ENCODE measurements at places on chromosomes 1 and 21. TPM values are rescaled to one million over a fixed set of nuclear protein-coding genes. Genes with fewer than 3 reads are reported as not detected.

AMY1B gene
- not detected for polyA plus RNA-seq

DENND2D gene
- 264 TPM for polyA plus RNA-seq

ITGB2 gene
- 1,452 TPM for polyA plus RNA-seq

SPAG17 gene
- not detected for polyA plus RNA-seq

OVAAL gene
- polyA plus RNA-seq: not detected

DNA sequence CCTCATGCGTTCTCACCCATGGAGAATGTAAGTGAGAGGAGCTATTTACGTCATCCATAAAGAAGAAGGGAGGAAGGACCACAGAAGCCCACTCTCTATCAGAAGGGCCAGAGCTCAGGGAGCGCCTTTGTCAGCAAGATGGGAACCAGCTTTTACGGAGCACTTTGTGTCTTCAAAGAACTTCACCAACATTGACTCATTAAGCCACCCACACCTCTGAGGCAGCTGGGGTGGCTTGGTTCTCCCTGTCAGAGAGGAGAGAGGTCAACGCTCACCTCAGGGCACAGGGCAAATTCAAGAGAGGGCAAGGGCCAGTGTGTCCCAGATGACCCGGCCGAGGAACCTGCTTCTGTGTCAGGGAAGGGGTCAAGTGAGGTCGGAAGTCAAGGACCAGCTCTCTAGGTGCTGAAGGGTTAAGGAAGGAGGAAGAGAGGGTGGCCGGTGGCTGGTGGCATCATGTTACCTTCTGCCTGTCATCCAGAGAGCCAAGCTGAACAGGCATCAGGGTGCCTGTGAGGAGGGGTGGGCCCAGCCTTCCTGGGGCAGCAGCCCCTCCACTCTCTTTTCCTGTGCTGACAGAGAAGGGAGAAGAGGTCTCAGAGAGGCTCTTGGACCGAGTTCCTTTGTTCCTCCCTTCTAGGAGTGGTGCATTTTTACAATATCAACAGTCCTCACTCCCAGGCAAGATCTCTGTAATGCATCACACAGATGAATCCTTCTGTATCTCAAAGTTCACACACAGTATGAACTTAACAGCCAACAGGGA lies 109.0 kb downstream of the ETS2 start:
- no peaks in the 10 kb centered on the region for H3K27me3 ChIP-seq
- no peak overlapping the region for H3K27ac ChIP-seq
- H3K4me3 ChIP-seq: no peak overlapping the region
- DNase-seq: no peak

DNA sequence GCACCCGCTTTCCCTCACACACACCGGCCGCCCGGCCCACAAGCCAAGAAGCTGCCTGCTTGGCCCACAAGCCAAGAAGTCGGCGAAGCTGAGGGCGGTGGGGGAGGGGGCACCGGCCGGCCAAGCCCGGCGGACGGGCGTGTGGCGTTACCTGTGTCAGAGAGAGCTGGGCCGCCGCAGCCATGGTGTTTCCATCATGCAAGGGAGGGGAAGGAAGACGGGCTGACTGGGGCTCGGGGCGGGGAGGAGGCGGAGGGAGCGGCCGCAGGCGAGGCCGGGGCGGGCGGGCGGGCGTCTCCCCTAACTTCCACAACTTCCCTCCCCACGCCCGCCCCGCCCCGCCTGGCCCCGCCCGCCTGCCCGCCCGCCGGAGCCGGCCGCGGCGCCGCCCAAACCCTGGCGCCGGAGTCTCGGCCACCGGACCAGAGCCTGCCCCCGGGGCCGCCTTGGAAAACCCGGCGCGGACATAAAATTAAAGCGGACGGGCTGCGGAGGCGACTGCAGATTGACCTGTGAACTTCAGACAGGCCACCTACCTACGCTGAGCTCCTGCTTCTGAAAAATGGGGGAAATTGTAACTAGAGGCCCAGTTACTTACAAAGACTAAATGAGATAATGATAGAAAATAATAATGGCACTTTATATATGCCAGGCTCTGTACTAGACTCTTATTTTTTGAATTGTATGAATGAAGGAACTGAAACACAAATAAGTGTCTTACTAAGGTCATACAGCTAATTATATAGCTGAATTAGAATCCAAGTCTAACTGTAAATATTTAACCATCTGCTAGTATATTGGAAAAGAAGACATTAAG lies at the start of gene EPS15:
EPS15 (minus strand) TSS at position 219 of the 817 bp plus-strand sequence; CDS start at position 184, 35 bp downstream.
- peaks cover 14% of the 10 kb centered on the region for H3K27me3 ChIP-seq
- peak within 1 kb of the TSS; percentile 95 for H3K27ac ChIP-seq
- H3K4me1 ChIP-seq: peaks cover 62% of the 10 kb centered on the region
- DNase-seq: peak; percentile 82
- H3K4me3 ChIP-seq: peak within 1 kb of the TSS; percentile 94

- H3K36me3 ChIP-seq: no peaks in the 10 kb centered on the region
- no peaks in the 10 kb centered on the region for H3K4me1 ChIP-seq
- H3K4me3 ChIP-seq: no peak overlapping the region
- DNase-seq: no peak
- no peaks in the 10 kb centered on the region for H3K27me3 ChIP-seq
- no peak overlapping the region for H3K27ac ChIP-seq
Measured at GRCh38 chr21:25127811-25128210, 479.5 kb downstream of the MRPL39 start.

- H3K27ac ChIP-seq: no peak overlapping the region
- H3K36me3 ChIP-seq: no peaks in the 10 kb centered on the region
- H3K27me3 ChIP-seq: peaks cover 3% of the 10 kb centered on the region
- H3K4me3 ChIP-seq: no peak overlapping the region
- no peak for DNase-seq
- peaks cover 7% of the 10 kb centered on the region for H3K4me1 ChIP-seq
Measured at GRCh38 chr1:109863667-109864046, 47.0 kb upstream of the CSF1 start.

DNA sequence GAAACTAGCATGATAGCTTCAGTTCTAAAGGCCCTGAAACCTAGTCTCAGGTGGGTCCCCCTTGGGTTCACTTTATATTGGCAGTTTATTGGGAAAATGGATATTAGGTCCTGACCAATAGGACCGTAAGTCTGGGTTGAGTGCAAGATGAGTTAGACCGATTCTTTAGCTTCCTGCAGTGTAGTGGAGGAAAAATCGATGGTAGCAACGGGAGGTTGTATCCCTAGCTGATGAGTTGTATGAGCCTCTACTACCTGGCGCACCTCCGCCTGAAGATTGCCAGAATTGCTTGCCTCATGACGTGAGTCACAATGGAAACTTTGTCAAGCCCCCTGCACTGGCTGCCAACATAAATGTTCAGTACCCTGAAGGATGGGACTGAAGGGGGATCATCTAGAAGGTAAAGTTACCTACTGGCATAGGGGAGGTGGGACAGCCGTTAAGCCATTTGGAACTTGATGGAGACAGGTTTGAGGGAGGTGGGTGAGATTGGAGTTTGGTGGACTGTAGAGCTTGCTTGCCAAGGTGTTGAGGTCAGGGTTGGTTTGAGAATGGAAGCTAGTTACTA lies 3.9 kb downstream of the RCC1 start:
- peak overlapping the region; percentile 73 for H3K27ac ChIP-seq
- peak overlapping the region; percentile 53 for H3K4me3 ChIP-seq
- H3K36me3 ChIP-seq: peaks cover 35% of the 10 kb centered on the region

DNA sequence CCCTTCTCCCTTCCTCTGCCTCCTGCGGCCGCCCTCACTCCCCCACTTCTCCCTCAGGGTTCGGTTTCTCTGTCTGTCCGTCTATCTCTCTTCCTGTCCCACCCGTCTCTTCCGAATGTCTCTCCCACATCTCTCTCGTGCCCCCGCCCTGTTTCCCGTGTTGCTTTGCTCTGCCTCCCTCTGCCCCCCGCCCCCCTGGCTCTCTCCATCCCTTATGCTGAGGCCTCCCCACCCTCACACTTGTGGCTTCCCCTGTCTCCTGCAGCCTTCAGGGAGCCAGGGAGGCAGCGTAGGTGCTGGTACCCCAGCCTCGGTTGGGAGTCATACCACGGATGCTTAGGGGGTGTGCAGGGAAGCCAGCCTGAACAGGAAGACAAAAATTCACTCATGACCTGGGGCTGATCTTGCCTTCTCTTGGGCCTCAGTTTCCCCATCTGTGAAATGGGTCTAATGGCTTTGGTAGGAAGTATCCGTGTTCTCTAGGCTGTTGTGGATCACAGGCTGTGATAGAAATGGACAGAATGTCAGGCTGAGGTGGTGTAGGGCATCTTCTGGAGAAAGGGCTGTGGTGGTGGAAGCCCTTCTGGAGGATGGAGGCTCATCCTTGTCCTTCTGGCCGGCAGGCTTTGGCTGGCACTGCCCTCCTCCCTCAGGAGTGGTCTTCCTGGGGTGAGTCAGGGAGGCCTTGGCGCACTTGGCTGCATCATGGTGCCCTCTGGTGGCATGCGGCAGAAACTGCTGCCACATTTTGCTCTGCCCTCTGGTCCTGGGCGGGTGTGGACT lies 55.5 kb downstream of the FOXO6 start:
- peak; percentile 71 for DNase-seq
- H3K27me3 ChIP-seq: peaks cover 6% of the 10 kb centered on the region
- no peak overlapping the region for H3K4me3 ChIP-seq
- peaks cover 1% of the 10 kb centered on the region for H3K4me1 ChIP-seq
- H3K36me3 ChIP-seq: no peaks in the 10 kb centered on the region

- no peak overlapping the region for H3K4me3 ChIP-seq
- H3K36me3 ChIP-seq: peaks cover 13% of the 10 kb centered on the region
- no peak overlapping the region for H3K27ac ChIP-seq
- no peak for DNase-seq
- H3K4me1 ChIP-seq: peaks cover 4% of the 10 kb centered on the region
Measured at GRCh38 chr1:3642919-3643675, 6.8 kb downstream of the WRAP73 start.

GRCh38 chr1:50417946-50418599 lies 5.2 kb downstream of the DMRTA2 start:
- H3K27me3 ChIP-seq: peaks cover 46% of the 10 kb centered on the region
- peaks cover 31% of the 10 kb centered on the region for H3K4me1 ChIP-seq
- H3K36me3 ChIP-seq: peaks cover 4% of the 10 kb centered on the region
- H3K4me3 ChIP-seq: no peak overlapping the region

Measured in immature natural killer cell (primary cell).